ENCODE measurements at places on chromosomes 2 and 18. TPM values are rescaled to one million over a fixed set of nuclear protein-coding genes. Genes with fewer than 3 reads are reported as not detected.

The ATAD2B gene
- 37.6 TPM for polyA plus RNA-seq

The PDE1A gene
- 1.6 TPM for polyA plus RNA-seq

The NAT8 gene
- not detected for polyA plus RNA-seq

The TIMM21 gene
- polyA plus RNA-seq = 59.2 TPM

The SPP2 gene
- polyA plus RNA-seq = not detected
